Esophagus muscularis mucosa (tissue), 4 donors: ENCODE measurements at places on chromosomes 16 and 17. TPM values are rescaled to one million over a fixed set of nuclear protein-coding genes. Genes with fewer than 3 reads are reported as not detected.

DNA sequence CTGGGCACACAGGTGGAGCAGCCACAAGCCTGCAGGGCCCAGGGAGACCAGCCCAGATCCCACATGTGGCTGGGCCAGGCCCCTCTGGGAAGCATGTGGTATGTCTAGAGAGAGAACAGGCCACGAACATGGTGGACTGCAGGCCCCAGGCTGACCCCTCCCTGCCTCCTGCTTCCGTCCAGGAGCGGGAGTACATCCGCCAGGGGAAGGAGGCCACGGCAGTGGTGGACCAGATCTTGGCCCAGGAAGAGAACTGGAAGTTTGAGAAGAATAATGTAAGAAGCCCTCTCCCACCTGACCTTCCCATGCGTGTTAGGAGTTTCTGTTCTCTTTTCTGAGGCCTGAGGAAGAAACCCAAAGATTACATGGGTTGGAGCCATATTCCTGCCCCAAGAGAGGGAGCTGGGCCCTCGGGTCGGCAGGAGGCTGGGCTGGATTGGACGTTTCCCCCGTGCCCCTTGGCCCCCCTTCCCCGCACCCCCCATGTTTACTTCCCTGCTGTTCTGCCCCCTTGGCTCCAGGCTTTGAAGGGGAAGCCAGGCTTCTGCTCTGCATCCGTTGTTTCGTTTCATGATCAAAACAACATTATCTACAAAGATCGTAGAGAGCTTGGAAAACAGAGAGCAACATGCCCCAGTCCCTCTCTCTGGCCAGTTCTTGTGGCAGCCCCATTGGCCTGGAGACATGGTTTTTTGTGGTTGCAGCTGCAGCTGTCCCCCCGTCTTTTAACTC is 5.7 kb upstream of the TCAP start:
- DNase-seq: no peak

- DNase-seq: no peak
Measured at GRCh38 chr16:14087590-14088154, 16.6 kb downstream of the MRTFB start.

DNA sequence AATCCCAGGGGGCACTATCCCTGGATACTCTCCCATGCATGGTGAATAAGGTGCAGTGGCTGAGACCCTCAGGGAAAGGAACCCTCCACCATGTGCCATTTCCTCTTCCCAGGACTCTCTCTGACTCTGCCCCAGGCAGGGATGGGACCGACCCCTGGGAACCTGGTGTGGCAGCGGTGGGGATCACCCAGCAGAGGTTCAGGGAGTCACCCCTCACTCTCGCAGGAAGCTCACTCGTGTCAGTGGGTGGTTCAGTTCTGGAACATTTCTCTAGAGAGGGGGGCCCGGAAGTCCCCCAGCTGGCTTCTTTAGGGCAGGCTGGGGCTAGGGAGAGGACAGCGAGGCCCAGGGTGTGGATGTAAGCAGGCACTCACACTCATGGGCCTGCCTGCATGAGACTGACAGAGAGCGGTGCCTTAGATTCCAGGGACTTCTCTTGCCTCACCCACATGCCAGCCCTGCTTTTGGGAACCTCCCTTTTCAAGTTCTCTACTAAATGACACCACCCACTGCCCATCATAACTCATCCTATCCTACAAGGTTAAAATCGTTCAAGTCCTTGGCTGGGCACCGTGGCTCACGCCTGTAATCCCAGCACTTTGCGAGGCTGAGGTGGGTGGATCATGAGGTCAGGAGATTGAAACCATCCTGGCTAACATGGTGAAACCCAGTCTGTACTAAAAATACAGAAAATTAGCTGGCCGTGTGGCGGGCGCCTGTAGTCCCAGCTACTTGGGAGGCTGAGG is 109.7 kb upstream of the SDK2 start:
- DNase-seq: no peak

DNA sequence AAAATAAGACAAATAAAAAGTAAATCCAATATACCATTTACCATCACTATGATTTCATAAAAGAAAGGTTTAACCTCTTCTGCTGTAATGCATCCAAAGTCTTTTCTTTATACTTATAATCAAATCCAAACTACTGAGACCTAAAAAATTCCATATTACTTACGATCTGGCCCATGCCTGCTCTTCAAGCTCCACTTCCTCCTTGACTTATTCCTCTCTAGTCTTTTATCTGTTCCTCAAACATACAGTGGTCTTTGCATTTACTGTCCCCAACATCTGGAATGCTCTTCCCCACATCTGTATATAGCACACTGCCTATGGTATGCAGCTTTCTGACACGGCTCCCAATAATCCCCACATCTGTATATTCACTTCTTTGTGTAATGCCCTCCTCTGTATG is 33.8 kb downstream of the PCTP start:
- DNase-seq: no peak

LGALS9B gene
- not detected for total RNA-seq

HSD11B2 gene
- 0.42 TPM for total RNA-seq

CCDC92B gene
- total RNA-seq: 0.42 TPM
